ENCODE measurements at places on chromosomes 2 and 18.

- no peak for DNase-seq
Measured at GRCh38 chr2:184679219-184680018, 81.1 kb downstream of the ZNF804A start.

DNA sequence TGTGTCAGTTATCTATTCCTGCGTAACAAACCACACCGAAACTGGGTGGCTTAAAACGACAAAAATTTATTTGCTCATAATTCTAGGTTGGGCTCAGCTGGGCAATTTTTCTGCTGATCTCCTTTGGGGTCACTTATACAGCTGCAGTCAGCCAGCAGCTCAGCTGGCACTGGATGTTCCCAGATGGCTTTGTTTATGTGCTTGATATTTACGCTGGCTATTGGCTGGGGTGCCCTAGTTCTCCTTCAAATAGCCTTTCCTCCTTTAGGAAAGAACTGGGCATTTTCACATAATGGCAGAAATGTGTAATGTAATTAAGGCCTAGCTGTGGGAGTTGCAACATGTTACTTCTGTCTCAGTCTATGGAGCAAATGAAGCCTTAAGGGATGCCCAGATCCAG lies 142.2 kb downstream of the B3GNT2 start:
- no peak for DNase-seq

- DNase-seq = no peak
Measured at GRCh38 chr2:168499500-168499899, 43.4 kb downstream of the CERS6 start.

DNA sequence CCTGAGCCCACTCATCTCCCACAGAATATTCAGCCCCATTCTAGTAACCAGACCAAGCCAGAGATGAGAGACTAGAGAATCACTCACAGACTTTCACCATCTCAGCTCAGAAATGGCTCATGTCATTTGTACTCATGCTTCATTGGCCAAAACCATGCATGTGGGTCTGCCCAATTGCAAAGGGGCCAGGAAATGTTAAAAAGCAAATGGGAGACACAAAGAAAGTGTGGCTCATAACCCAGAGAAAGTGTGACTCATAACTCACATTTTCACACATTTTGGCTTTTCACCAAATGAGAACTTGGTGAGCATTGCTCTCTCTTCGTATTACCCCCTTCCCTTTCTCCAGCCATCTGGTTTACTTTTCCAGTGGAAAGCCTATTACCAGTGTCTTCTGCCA lies 66.2 kb downstream of the MDH1 start:
- no peak for DNase-seq

- no peak for DNase-seq
Measured at GRCh38 chr2:96306370-96306769, 1.0 kb upstream of the SNRNP200 start.

DNA sequence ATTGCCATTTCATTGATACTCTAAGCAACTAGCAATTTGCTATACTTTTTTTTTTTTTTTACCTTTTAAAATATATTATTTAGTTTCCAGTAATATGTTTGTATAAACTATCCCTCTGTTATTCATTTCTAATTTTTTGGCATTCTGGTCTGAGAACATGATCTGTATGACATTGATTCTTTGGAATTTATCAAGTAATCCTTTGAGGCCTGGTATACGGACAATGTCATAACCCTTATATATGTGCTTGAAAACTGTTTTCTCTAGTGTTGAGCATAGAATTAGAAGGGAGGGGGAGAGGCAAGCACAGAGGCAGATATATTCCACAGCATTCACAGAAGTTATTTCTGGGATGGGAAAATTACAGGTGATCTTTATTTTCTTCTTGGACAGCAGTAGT lies 48.2 kb upstream of the POLE4 start:
- DNase-seq = no peak

- DNase-seq = no peak
Measured at GRCh38 chr2:234989183-234989701, 37.4 kb downstream of the SH3BP4 start.

- peak; percentile 29 for DNase-seq
Measured at GRCh38 chr2:191189112-191189635, 38.4 kb upstream of the STAT4 start.

GRCh38 chr2:119436993-119437772 lies 5.5 kb downstream of the TMEM37 start:
- no peak for DNase-seq

GRCh38 chr2:181958726-181959125 lies 26.9 kb upstream of the PPP1R1C start:
- DNase-seq = no peak

DNA sequence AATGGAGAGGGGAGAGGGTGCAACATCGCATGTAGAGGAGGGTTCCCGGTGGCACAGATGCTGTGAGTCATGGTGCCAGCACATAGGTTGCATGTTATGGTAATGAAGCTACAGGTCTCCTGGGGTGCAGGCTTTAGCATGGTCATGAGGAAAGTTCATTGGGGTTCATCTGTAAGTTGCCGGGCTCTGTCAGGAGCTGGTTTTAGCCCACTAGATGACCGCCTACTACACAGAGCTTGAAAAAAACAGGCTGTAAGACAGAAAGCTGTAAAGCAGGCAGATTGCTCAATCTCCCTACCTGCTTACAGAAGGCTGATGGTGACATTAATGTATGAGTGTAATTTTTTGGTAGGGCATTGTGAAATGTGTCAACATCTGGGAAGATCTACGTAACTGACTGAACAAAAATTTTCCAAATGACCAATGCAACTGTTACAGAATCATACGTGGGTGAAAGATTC lies 23.9 kb downstream of the DYSF start:
- DNase-seq = no peak

DNA sequence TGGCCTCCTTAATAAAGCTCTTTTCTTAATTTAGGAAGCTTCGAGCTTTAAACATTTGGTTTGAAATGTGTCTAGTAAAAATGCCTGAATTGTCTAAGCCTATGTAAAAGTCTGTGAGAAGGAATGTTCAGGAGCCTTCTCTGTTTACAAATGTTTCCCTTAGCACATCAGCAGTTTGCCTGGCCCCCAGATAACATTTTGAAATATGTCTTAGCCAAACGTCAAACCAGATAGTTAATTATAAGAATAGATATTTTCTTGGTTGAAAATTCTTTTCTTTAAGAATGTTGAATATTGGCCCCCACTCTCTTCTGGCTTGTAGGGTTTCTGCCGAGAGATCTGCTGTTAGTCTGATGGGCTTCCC lies 498.6 kb downstream of the CCDC85A start:
- DNase-seq = no peak

DNA sequence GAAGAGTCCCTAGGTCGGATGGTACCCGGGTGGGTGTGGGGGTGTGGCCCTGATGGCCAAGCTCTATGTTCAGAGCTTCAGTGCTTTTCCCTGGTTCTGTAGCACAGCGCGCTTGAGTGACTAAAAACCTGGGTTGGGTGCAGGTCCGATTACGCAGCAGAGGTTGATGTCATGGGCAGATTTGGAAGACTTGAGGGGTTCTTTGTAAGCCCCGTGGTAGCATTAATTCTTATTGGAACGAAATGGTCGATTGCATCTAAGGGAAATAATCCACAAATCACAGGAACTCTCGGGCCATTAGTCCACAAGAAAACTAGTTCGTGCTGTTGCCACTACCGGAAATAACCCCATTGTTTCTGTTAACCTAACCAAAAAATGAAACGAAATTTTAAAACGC lies 9.0 kb downstream of the HOXD8 start:
- no peak for DNase-seq

DNA sequence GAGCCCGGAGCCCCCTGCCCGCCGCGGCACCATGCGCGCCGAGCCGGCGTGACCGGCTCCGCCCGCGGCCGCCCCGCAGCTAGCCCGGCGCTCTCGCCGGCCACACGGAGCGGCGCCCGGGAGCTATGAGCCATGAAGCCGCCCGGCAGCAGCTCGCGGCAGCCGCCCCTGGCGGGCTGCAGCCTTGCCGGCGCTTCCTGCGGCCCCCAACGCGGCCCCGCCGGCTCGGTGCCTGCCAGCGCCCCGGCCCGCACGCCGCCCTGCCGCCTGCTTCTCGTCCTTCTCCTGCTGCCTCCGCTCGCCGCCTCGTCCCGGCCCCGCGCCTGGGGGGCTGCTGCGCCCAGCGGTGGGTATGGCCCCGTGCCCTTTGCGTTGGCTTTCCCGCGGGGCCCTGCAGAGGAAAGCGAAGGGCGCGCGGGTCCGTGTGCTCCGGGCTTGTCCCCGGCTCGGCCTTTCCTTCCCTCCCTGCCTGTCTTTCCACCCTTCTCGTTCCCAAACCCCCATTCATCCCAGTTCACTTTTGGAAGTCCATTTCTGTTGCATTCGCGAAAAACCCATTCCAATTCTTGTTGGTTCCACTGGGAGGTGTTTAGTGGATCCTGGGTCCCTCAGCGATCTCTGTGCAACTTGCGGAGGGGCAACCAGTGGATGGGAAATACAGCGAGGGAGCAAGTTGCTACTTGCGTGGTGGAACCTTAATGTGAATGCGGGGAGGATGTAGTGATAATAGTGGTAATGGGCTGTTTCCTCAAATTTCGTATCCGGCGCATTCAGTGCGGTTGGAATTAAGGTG lies 599 bp downstream of the ADAM23 start:
- DNase-seq = no peak

DNA sequence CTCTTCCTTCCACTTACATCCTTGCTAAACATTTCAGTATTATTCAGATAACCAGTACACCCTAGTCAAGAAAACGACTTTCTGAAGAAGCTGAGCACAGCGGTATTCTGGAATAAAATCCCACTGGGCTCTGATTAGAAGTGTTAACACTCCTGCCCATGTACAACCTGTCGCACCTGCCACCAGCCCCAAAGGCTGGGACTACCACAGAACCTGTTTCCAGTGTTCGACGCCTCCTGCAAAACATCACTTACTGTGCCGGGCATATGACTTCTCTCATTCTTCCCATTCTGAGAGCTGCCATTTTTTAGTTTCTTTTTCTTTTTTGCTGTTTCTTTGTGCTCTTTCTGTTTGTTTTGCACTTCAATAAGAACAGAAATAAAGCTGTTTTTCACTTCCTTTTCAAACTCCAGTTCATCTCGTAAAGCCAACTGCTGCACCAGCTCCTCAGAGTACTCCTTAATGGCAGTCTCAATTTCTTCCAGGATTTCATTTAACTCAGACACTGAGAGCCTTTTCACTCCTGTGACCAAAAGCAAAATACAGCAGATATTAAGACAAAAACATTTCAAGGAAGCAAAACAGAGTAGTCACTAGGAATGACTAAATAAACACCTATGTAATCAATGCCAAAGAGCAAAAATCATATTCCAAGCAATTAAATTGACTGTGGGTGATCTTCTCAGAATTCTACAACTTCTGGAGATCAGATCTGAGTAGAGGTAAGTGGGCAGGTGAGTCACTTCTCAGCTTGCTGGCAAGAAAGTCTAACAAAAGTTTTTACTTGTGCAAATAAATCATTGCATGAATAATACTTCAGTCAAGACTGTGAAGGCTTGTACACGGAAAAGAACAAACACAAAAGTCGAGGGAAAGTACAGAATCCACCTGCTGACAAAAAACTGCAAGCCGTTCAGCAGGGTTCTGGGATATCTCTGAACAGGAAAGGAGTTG lies 19.3 kb downstream of the FEZ2 start:
- no peak for DNase-seq

GRCh38 chr2:98518101-98518500 lies 73.4 kb downstream of the INPP4A start:
- peak; percentile 70 for DNase-seq

- no peak for DNase-seq
Measured at GRCh38 chr2:100105678-100106054, 36.7 kb downstream of the AFF3 start.

GRCh38 chr2:154623819-154624218 lies 74.7 kb upstream of the KCNJ3 start:
- no peak for DNase-seq

DNA sequence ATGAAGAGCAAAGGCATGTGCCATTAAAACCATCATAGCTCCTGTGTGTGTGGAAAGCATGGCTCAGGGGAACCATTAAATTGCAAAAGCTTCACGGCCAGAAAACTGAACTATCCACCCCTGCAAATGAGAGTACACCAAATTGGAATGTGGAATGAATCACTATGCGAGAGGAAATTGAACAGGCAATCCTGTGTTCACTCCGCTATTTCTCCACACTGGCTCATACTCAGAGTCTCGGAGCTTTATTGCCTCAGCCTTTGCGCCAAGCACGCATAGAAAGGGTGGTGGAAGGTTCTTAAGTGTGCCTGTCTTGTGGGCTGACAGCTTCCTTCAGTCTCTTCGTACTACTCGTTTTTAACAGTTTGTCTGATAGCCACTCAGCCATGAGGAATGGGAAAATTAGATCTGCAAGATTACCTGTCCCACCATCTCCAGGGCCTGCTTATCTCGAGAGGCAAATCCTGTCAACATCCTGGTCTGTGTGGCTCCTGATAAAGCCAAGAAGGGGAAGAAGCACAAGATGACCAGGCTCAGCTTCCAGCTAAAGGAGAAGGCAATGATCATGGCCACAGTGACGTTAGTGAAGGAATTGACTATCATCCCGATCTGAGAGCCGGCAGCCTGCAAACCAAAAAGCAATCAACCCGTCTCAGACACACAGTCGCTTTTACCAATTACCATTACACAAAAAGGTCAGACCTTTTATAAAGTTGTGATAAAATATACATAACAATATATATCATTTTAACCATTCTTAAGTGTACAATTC lies 34.9 kb downstream of the G6PC2 start:
- no peak for DNase-seq

GRCh38 chr2:177295484-177295883 lies 31.0 kb upstream of the NFE2L2 start:
- DNase-seq = no peak

- no peak for DNase-seq
Measured at GRCh38 chr2:73614105-73614504, 28.1 kb downstream of the NAT8 start.

- DNase-seq = no peak
Measured at GRCh38 chr2:96662360-96662759, 19.8 kb downstream of the FER1L5 start.

GRCh38 chr2:26991717-26992116 lies 21.3 kb downstream of the MAPRE3 start:
- DNase-seq = no peak

DNA sequence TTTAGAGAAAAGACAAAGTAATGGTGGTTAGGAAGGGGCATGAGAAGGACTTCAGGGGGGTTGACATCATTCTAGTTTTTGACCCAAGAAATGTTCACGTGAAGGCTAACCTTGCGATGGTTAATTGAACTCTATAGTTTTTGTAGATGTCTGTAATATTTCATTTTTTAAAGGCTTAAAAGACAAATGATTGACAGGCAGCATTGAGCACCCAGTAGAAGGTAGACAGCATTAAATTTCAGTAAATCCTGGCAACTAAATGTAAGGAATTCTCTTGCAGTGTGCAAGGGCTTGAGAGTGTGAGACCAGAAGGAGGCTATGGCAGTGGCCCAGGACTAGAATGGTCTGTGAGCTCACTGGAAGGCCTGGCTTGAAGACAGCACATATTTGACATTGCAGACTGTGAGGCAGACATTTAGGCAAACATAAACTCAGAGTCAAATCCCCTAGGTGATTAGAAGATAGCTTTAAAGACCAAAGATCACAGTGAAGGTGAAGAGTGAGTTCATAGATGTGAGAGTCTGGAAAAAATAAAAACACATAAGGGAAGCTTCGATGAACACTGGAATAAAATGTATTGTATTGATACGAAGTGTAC lies 100.1 kb upstream of the MAP4K4 start:
- no peak for DNase-seq

Measured in CD4-positive, alpha-beta T cell treated with Interleukin-17A for 1 hour (primary cell).